Thoracic aorta (tissue), 2 donors: ENCODE measurements at places on chromosomes 4 and X. TPM values are rescaled to one million over a fixed set of nuclear protein-coding genes. Genes with fewer than 3 reads are reported as not detected.

GRCh38 chr4:147220833-147221232, 260.1 kb upstream of the EDNRA start:
- H3K36me3 ChIP-seq: no peaks in the 10 kb centered on the region
- no peak overlapping the region for H3K27ac ChIP-seq
- no peak overlapping the region for H3K4me3 ChIP-seq
- H3K4me1 ChIP-seq: peaks cover 17% of the 10 kb centered on the region

- no peak within 1 kb of the TSS for H3K27ac ChIP-seq
- no peaks in the 10 kb centered on the region for H3K27me3 ChIP-seq
- H3K4me3 ChIP-seq: no peak within 1 kb of the TSS
- no peaks in the 10 kb centered on the region for H3K36me3 ChIP-seq
These were observed at the start of gene HSD17B13 for GRCh38 chr4:87322754-87323153. HSD17B13 (minus strand) TSS chr4:87322882; CDS start chr4:87322841, 41 bp downstream.

- H3K27me3 ChIP-seq: no peaks in the 10 kb centered on the region
- H3K27ac ChIP-seq: no peak overlapping the region
- H3K36me3 ChIP-seq: no peaks in the 10 kb centered on the region
- H3K4me3 ChIP-seq: no peak overlapping the region
These were observed 45.5 kb downstream of the TMEM144 start for GRCh38 chr4:158255727-158256324.

GRCh38 chr4:142322996-142323395, 523.1 kb downstream of the INPP4B start:
- DNase-seq: no peak
- no peak overlapping the region for H3K27ac ChIP-seq
- H3K36me3 ChIP-seq: no peaks in the 10 kb centered on the region
- H3K4me1 ChIP-seq: peaks cover 3% of the 10 kb centered on the region
- H3K4me3 ChIP-seq: no peak overlapping the region
- no peaks in the 10 kb centered on the region for H3K27me3 ChIP-seq

DNA sequence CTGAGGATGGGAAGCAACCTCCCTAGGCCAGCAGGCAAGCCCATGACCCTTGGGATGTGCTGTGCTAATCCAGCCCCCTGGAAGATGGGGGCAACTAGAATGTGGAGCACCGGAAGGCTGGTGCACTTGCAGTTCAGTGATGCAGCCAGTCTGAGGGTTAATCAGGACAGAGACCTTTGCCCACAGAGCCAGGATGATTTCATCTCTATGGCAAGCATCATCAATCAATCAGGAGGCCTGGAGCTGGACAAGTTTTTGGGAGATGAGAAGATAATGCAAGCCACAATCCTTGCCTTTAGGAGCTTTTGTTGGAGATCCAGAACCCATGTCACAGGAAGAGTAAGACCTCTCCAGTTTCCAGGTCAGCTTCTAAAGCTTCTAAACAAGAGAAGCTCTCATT, 15.4 kb upstream of the MSN start:
- no peaks in the 10 kb centered on the region for H3K27me3 ChIP-seq
- H3K4me1 ChIP-seq: no peaks in the 10 kb centered on the region
- DNase-seq: no peak
- H3K27ac ChIP-seq: no peak overlapping the region

DNA sequence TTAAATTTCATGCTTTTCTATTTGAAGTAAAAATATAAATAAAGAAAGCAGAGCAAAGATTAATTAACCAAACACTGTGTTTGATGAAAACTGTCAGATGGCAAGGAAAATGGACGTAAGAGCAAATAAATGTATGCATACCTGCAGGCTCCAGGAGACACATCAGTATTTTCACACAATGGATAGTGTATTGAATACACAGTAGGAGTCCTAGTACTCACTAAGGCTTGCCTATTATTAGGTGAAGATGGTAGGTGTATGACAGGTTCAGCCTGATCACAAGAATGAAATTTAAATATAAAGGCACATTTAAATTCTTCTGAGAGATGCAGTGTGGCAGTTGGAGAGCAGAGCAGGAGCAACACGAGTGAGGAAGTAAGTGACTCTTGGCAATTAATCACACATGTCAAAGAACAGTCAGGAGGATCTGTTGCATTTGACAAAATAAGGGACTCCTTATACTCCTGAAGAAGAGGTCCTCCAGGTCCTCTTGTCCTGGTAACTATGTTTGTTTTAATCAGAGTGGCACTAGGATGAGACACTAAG, 106.0 kb upstream of the NDST4 start:
- H3K27me3 ChIP-seq: no peaks in the 10 kb centered on the region
- H3K27ac ChIP-seq: no peak overlapping the region
- no peak for DNase-seq
- H3K4me1 ChIP-seq: no peaks in the 10 kb centered on the region
- no peaks in the 10 kb centered on the region for H3K36me3 ChIP-seq
- no peak overlapping the region for H3K4me3 ChIP-seq

DNA sequence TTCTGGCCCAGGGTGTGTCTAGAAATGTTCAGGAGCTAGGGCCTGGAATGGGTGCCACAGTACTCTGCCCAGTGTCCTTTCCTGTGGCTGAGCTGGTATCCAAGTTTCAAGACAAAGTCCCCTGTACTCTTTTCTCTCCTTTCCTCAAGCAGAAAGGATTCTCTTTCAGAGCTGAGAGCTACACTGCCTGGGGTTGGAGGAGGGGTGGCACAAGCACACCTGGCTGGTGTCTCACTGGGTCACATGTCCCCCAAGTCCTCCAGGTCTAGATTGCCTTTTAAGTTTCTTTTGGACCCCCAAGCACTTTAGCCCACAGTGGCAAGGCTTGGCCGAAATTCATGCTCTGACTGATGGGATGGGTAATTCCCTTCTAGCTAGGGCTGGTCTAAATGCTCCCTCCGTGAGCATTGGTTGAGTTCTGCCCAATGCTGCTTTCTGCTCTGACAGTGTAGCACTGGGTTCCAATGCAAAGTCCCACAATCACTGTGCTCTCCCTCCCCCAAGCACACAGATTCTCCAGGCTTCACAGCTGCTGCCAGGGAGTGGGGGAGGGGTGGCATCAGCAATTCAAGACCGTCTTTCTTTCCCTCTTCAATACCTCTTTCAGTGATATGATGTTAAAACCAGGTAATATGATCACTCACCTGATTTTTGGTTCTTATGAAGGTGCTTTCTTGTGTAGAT, 47.8 kb downstream of the BEX3 start:
- no peak overlapping the region for H3K4me3 ChIP-seq
- DNase-seq: no peak
- H3K27ac ChIP-seq: no peak overlapping the region
- H3K36me3 ChIP-seq: no peaks in the 10 kb centered on the region

DNA sequence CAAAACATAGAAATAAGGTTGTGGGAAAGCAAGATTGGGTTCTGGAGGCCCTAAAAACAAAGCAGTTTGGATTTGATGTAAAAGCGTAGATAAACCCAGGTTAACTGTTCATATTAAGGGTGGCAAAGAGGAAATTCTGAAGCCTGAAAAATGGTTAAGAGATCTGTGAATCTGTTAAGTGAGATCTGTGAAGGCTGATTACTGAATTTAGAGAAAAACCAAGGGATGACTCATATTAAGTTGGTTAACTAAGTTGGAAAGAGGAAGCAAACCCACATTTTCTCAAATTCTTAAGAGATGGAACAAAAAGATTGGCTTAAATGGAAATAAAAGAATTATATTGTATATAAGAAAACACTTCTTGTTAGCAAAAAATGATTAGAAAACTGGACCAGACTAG, 22.8 kb downstream of the GPAT3 start:
- no peak overlapping the region for H3K27ac ChIP-seq
- no peaks in the 10 kb centered on the region for H3K27me3 ChIP-seq
- H3K4me3 ChIP-seq: no peak overlapping the region
- no peak for DNase-seq

GRCh38 chr4:102281171-102281839, 64.0 kb downstream of the SLC39A8 start:
- no peaks in the 10 kb centered on the region for H3K4me1 ChIP-seq
- no peaks in the 10 kb centered on the region for H3K36me3 ChIP-seq
- no peak overlapping the region for H3K4me3 ChIP-seq
- DNase-seq: no peak
- H3K27ac ChIP-seq: no peak overlapping the region
- no peaks in the 10 kb centered on the region for H3K27me3 ChIP-seq

- no peaks in the 10 kb centered on the region for H3K4me1 ChIP-seq
- no peak overlapping the region for H3K27ac ChIP-seq
- H3K27me3 ChIP-seq: no peaks in the 10 kb centered on the region
- no peaks in the 10 kb centered on the region for H3K36me3 ChIP-seq
These were observed 218.9 kb downstream of the MID1IP1 start for GRCh38 chrX:39020051-39020669.

DNA sequence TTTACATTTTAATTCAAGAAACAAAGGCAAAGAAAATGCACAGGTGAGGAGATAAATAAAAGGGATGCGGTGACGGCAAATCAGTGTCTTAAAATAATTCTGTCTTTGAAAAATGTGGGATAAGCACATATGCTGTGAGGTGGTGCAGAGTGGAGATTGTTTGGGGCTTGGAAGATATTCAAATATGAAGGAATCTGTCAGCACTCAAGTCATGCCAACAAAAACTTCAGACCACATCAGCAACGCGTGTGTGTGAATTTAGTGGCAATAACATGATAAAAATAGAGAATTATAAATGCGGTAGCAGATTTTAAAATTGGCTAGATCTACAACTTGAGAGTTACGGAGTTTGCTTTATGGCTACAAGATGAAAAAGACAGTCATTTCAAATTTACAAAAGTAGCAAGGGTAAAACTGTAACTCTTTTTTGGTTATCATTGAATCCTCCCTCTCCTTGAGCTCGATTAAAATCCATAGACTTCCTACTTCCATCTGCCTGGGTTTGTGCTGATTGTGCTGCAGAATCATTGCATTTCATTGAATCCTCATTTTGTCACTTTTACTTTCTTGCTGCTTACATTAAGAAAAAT, 71.5 kb upstream of the VCX2 start:
- H3K27me3 ChIP-seq: no peaks in the 10 kb centered on the region
- no peak overlapping the region for H3K27ac ChIP-seq
- H3K36me3 ChIP-seq: no peaks in the 10 kb centered on the region
- no peak for DNase-seq

GRCh38 chr4:25107827-25108516, 52.3 kb downstream of the SEPSECS start:
- H3K36me3 ChIP-seq: no peaks in the 10 kb centered on the region
- no peaks in the 10 kb centered on the region for H3K27me3 ChIP-seq
- H3K4me3 ChIP-seq: no peak overlapping the region
- DNase-seq: no peak

- H3K4me3 ChIP-seq: peak overlapping the region; percentile 81
- no peaks in the 10 kb centered on the region for H3K36me3 ChIP-seq
- peaks cover 26% of the 10 kb centered on the region for H3K4me1 ChIP-seq
- no peak overlapping the region for H3K27ac ChIP-seq
These were observed 3.8 kb downstream of the RAPGEF2 start for GRCh38 chr4:159106636-159107035.

GRCh38 chr4:113678641-113679040, 82.9 kb downstream of the CAMK2D start:
- no peak for DNase-seq
- no peaks in the 10 kb centered on the region for H3K27me3 ChIP-seq
- H3K27ac ChIP-seq: no peak overlapping the region

GRCh38 chrX:72202792-72203401, 21.3 kb downstream of the PIN4 start:
- H3K36me3 ChIP-seq: no peaks in the 10 kb centered on the region
- no peak for DNase-seq
- no peaks in the 10 kb centered on the region for H3K27me3 ChIP-seq
- no peaks in the 10 kb centered on the region for H3K4me1 ChIP-seq
- H3K27ac ChIP-seq: no peak overlapping the region

GRCh38 chr4:143127621-143128020, 57.1 kb upstream of the USP38 start:
- DNase-seq: no peak
- H3K4me3 ChIP-seq: no peak overlapping the region
- H3K4me1 ChIP-seq: no peaks in the 10 kb centered on the region
- no peaks in the 10 kb centered on the region for H3K27me3 ChIP-seq

DNA sequence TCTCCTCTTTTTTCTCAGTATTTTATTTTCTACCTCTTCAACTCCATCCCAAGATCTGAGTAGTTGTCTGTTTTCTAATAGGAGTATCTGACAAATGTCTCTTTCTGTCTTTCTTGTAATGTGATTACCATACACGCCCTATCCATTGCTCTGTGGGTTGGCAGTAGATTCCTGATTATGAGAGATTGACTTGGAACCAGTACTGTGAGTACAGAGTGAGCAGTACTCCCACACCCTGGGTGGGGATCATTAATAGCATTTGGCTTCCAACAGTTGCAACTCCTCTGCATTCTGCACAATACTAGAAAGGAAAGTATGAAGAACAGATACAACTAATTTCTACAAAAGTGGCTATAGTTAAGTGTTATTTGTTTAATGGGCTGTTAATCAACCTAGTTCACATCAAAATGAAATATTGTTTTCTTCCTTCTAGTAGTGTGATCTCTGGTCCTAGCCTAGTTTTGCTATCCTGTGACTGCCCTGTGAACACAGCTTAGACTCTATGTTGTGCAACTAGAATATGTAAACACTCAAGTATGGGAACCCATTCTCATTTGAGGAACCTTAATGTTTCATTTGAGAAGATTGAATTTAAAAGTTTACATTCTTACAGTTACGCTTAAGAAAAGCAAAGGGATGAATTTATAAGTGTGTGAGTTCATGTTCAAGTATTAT, 112.9 kb downstream of the PTPN13 start:
- no peaks in the 10 kb centered on the region for H3K27me3 ChIP-seq
- no peaks in the 10 kb centered on the region for H3K36me3 ChIP-seq
- H3K27ac ChIP-seq: no peak overlapping the region
- H3K4me1 ChIP-seq: no peaks in the 10 kb centered on the region
- no peak overlapping the region for H3K4me3 ChIP-seq
- no peak for DNase-seq

GRCh38 chrX:70124678-70125077, 8.6 kb upstream of the IGBP1 start:
- DNase-seq: no peak
- no peaks in the 10 kb centered on the region for H3K4me1 ChIP-seq
- H3K27ac ChIP-seq: no peak overlapping the region
- no peaks in the 10 kb centered on the region for H3K27me3 ChIP-seq
- no peaks in the 10 kb centered on the region for H3K36me3 ChIP-seq
- H3K4me3 ChIP-seq: no peak overlapping the region

GRCh38 chr4:109665783-109666485, 37.3 kb downstream of the CASP6 start:
- no peaks in the 10 kb centered on the region for H3K36me3 ChIP-seq
- no peak overlapping the region for H3K27ac ChIP-seq
- no peaks in the 10 kb centered on the region for H3K27me3 ChIP-seq
- H3K4me3 ChIP-seq: no peak overlapping the region
- H3K4me1 ChIP-seq: no peaks in the 10 kb centered on the region

DNA sequence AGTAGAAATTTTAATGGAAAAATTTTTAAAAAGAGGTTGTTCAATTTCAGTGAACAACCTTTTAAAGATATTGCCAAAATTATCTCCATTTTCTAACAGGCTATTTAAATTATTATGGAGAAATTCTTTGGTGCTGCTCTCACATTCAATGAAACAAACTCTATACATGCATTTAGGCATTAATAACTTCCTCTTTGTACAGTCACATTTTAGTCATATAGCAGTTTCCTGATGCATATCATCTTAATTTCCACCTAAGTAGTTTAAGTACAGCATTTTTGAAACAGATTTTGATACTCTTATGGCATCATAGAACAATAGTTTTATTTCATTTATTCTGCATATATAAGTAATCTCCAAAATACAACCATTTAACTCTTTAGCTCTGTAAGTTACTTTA, 500.1 kb downstream of the STPG2 start:
- H3K4me3 ChIP-seq: no peak overlapping the region
- no peak for DNase-seq
- no peak overlapping the region for H3K27ac ChIP-seq
- H3K36me3 ChIP-seq: no peaks in the 10 kb centered on the region
- H3K27me3 ChIP-seq: no peaks in the 10 kb centered on the region
- H3K4me1 ChIP-seq: no peaks in the 10 kb centered on the region

Gene TMEM131L
- total RNA-seq: 25.6 TPM

Gene ASB12
- total RNA-seq: not detected

Gene IL15
- 12.6 TPM for total RNA-seq

Gene SSX2B
- total RNA-seq: not detected

Gene ANAPC10
- 23.0 TPM for total RNA-seq

Gene INTU
- total RNA-seq: 16.6 TPM

Gene PHF8
- 32.9 TPM for total RNA-seq

Gene TMSB15C
- 4.3 TPM for total RNA-seq
